ENCODE measurements at places on chromosomes 13 and 19. TPM values are rescaled to one million over a fixed set of nuclear protein-coding genes. Genes with fewer than 3 reads are reported as not detected.

GRCh38 chr13:48448285-48448958 is 35.5 kb upstream of the LPAR6 start:
- no peak for DNase-seq

DNA sequence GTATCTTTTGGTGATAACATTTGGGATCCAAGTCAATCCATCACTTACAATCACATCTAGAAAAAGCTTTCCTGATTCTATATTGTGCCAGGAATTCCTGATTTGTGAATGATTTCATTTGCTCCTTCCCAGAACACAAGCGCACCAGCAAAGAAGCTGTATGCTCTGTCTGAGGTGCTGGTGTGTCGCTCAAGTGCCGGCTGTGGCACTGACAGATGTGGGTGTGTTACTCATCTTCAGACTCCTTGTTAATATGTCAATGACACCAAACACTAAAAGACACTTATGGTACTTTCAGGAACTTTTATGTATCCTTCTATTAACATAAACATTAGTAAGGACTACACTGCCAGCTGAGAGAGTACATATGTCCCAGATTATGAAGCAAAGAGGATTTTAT is 429.1 kb downstream of the ITGBL1 start:
- DNase-seq, result no peak

- DNase-seq, result peak; percentile 80
Observed at GRCh38 chr19:11693505-11694499, 44.9 kb downstream of the ZNF823 start.

- no peak for DNase-seq
Observed at GRCh38 chr13:107649079-107649478, 566.3 kb downstream of the LIG4 start.

GRCh38 chr13:98214008-98214643 is 37.1 kb upstream of the RNF113B start:
- DNase-seq, result no peak

Gene RNF225
- total RNA-seq, result not detected

Gene ZNF302
- total RNA-seq, result 12.2 TPM

GRCh38 chr13:21987793-21988192 is 316.9 kb downstream of the FGF9 start:
- peak; percentile 72 for DNase-seq

GRCh38 chr19:22617614-22618320 is 16.4 kb upstream of the ZNF492 start:
- no peak for DNase-seq

- no peak for DNase-seq
Observed at GRCh38 chr19:32917616-32917996, 48.0 kb upstream of the SLC7A9 start.

Gene GNG8
- not detected for total RNA-seq

DNA sequence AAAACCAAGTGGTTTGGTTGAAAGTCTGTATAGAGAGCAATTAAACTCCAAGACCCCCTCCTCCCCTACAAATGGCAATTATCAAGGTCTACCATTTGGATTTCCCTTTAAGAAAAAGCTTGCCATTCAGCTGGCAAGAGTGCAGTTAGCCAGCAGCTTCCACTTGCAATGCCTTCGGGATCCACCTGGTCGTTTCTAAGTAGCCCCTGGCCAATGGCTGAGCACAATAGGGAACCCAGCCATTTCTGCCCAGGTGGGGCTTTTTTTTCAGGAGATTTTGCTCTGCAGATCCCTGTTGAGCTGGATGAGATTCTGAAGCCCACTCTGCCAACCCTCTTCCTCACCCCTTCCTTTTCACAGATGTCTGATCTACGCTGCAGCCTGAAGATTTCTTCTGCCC is 26.3 kb downstream of the TGDS start:
- DNase-seq, result no peak

GRCh38 chr19:47633517-47633916 is 24.6 kb downstream of the BICRA start:
- DNase-seq, result no peak

DNA sequence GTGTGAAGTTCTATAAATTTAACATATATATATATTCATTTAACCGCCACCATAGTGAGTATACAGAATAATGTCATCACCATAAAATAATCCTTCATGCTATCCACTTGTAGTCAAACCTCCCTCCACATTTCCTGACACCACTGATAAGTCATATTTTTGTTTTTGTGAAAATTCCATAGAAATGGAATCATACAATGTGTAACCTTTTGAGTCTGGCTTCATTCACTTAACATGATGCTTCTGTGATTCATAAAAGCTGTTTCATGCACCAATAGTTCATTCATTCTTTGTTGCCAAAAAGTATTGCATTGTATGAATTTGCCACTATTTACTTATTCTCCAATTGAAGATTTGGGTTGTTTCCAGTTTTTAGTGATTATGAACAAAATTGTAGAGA is 497.5 kb upstream of the PCDH20 start:
- DNase-seq, result no peak

GRCh38 chr13:74204602-74205312 is 70.6 kb upstream of the KLF12 start:
- no peak for DNase-seq

Gene RPL18A
- total RNA-seq, result 1,269 TPM

DNA sequence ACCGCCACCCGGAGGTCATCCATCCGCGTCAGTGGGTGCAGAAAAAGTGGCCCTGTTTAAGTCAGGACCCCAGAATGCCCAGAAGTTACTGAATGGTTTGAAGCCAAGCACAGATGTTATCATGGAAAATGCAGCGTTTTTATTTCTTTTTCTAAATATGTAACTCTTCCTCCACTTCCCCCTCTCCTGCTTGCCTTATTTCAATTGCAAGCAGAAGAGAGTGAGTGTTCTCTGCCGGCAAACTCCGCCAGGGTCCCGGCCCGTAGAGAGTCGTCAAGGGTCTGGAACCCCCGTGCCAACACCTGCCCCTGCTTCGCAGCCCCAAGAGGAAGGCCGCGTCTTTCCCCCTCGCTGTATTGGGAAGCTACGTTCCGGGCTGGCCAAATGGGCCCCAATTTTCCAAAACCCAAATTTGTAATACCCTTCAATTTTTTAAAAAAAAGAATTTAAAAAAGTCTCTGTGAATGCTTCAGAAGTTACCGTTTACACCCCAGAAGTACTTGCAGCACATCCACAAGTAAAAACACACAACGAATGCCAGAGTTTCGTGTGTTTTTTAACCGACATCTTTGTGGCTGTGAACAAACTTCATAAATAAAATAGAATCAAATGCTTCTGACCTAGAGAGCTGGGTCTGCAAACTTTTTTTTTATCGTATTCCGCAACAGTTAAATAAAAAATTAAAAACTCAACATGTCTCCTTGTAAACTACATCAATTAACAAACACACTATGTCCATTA is 712 bp upstream of the PDX1 start:
- no peak for DNase-seq

DNA sequence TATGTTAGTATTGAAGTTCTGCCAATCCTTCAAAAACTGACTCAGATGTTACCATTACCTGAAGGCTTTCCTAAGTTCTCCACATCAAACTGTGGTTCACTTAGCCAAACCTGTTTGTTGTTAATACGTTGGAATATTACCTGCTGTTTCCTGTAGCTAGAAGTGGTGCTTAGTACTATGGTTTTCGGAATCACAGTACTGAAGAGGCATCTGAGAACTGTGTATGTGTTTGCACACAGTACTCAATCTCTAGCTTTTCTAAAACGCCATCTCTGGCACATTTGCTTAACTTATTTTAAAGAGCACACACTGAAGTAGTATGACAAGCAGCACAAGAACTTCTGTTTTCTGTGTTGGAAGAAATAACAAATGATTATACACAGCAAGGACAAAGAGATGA is 248.2 kb downstream of the SHISA2 start:
- no peak for DNase-seq

DNA sequence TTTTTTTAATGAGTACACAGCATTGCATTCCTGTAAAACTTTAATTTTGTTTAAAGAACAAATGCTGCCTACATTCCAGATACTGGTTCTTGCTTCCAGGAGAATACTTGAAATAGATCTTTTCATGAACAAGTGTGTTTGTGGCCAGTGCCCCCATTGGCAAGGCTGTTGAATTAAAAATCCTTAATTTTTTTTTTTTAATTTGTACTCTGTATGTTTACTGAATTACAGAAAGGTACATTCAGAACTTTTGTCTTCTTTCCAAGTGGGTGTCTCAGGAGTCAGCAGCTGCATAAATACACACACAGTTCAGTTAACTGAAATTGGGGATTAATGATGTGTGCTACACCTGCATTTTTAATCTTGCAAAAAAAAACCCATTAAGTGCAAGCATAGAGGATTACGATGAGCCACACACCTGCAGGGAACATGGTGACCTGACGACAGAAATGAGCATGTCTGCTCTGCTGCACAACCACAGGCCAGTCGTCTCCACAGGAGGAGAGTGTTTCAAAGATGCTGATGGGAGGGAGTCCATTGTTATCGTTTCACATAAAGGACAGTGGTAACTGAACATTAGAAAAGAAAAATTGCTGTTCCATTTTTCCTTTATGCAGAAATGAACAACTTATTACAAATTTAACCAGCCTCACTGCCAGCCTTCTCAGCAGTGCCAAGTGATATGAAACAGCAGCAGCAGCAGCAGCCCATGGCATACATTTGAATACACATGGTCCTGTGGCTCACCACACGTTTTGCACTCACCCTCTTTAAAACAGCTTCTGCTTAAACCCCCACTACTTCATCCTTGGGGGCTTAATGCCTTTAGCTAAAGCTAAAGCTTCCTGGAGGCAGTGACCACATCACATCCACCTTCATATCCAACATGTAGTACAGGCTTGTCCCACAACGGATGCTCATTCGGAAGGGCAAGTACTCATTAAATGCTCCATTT is 72.3 kb upstream of the RFC3 start:
- no peak for DNase-seq

Gene FOXO1
- total RNA-seq, result 5.0 TPM

Gene GADD45GIP1
- 80.8 TPM for total RNA-seq

DNA sequence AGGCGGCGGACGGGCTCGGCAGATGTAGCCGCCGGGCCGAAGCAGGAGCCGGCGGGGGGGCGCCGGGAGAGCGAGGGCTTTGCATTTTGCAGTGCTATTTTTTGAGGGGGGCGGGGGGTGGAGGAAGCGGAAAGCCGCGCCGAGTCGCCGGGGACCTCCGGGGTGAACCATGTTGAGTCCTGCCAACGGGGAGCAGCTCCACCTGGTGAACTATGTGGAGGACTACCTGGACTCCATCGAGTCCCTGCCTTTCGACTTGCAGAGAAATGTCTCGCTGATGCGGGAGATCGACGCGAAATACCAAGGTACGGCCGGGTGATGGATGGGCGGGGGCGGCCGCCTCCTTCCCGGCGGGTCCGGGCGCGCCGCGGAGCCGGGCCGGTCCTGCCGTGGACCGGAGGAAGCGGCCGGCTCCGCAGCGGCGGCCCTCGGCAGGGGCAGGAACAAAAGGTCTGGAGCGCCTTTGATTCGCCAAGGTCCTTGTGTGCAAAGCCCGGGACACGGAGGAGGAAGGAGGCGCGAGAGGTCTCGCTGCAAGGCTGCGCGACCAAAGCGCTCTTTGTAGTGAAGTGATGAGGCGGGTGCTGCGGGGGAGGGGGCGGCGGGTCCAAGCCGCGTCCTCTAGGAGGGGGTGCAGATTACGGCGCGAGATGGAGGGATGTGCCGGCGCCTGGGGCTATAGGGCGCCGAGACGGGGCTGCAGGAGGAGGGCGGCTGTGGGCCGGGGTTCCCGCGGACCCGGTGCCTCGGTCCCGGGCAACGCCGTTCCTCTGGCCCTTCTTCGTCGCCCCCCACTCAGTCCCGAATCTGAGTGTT is 689 bp downstream of the ING1 start:
- DNase-seq, result peak; percentile 42

- DNase-seq, result no peak
Observed at GRCh38 chr13:40596484-40596883, 70.0 kb downstream of the FOXO1 start.

GRCh38 chr19:4267101-4267900 is 11.8 kb upstream of the SHD start:
- DNase-seq, result peak; percentile 82

Gene SUPT5H
- 78.7 TPM for total RNA-seq

Gene RNF113B
- not detected for total RNA-seq

GRCh38 chr13:73809561-73809960 is 324.6 kb downstream of the KLF12 start:
- no peak for DNase-seq

GRCh38 chr13:38519229-38519911 is 167.5 kb upstream of the FREM2 start:
- no peak for DNase-seq

DNA sequence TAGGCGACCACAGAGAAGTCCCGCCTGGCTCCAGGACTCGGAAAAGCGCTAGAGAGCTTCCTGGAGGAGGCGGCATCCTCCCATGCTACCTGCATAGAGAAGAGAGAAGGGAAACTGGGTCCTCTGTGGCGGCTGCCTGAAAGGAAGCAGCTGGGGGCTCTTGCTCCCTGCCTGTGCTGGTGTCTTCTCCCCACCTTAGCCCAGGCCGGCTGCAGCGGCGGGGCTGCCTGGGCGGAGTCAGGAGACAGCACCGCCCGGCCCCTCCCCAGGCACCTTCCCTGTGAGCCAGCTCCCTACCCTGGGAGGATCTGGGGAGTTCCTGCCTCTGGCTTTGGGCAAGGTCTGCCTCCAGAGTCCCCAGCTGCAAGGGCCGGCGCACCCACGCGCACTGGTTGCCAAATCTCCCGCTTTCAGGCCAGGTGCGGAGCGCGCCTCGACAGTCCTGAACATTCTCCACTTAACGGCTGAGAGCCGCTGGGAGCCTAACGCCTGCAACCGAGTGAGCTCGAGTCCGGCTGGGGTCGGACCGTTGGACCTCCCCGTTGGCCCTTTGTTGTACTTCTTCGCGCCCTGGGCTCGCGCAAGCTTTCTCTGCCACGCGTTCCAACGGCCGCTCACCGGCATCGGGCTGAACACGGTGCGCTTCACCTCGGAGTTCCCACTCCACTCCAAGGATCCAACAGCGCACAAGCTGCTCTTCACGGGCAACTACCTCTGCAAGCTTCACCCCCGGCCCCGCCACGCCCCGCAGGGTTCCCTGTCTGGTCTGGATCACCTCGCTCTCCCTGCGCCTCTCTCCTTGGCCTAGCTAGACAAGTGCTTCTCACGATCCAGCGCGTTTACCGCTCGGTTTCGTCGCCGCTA is 21.8 kb upstream of the ZNF30 start:
- DNase-seq, result no peak

DNA sequence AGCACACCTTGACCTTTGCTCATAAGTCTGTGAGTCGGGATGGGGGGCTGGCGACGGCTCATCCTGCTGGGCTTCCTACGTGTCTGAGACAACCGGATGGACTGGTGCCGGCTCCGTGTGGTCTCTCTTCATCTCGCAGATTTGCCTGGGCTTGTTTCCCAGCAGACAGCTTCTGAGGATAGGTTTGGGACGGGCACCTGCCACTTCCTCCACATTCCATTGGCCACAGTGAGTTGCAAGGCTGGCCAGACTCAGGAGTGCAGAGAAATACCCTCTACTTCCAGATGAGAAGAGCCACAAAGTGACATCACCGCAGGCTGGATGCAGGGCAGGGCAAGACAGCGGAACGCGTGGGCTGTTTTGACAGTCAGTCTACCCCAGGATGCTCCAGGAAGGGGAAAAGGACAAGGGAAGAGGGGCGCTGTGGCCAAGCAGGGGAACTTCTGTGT is 48.1 kb downstream of the IRS2 start:
- no peak for DNase-seq

- no peak for DNase-seq
Observed at GRCh38 chr13:49980266-49980665, 16.6 kb upstream of the TRIM13 start.

Gene ZNF43
- 8.1 TPM for total RNA-seq

Gene IFNL1
- total RNA-seq, result not detected

GRCh38 chr19:56764196-56764695 is 76.3 kb downstream of the PEG3 start:
- DNase-seq, result no peak

GRCh38 chr13:113178896-113179167 is 20.4 kb downstream of the PROZ start:
- DNase-seq, result no peak

GRCh38 chr13:106177146-106177545 is 358.3 kb downstream of the EFNB2 start:
- no peak for DNase-seq

Gene TMIGD2
- not detected for total RNA-seq

Measured in Daoy (cell line).